Chondrocyte (in vitro differentiated cells): ENCODE measurements at places on chromosomes 2 and 18. TPM values are rescaled to one million over a fixed set of nuclear protein-coding genes. Genes with fewer than 3 reads are reported as not detected.

- no peak for DNase-seq
Observed at GRCh38 chr2:152883951-152884487, 165.6 kb downstream of the ARL6IP6 start.

GRCh38 chr18:47601581-47602272 is 328.7 kb downstream of the SMAD2 start:
- DNase-seq = no peak

DNA sequence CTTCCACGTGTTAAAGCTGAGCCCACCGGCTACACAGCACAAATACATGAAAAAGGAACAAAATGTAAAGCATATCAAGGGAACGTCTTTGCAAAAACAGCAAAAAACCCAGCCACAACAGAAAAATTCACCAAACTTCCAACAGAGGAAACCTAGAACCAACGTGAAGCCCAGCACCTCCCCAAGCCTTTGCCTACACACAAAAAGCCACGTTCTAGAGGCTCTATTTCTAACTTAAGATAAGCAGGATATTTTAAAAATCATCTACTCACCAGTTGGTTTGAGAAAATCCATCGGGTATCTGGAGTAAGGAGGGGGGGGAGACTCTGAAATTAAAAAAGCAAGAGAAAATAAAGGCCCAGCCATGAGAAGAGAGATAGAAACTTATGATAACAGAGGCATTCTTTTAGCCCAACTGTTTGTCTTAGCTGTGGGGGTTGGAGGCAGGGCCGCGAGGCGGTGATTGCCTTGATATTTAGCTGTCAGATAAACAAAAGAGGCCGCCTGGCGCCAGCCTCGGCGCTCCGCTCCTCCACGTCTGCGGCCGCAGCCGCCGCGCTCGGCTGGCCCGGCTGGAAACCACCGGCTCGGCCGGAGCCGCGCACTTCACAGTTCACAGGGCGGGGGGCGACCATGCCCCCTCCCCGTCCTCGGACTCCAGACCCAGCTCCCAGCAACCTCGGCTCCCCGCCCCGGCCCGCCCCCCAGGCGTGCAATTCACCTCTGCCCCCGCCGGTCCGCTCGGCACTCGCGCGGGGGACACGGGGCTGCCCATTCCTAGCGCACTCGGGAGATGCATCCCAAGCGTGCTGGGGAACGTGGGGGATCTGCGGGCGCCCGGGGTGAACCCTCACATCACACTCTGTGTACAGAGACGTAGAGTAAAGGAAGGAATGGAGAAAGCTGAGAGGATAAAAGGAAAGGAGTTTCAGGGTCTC is 2.4 kb downstream of the SMAD7 start:
- DNase-seq = no peak

DNA sequence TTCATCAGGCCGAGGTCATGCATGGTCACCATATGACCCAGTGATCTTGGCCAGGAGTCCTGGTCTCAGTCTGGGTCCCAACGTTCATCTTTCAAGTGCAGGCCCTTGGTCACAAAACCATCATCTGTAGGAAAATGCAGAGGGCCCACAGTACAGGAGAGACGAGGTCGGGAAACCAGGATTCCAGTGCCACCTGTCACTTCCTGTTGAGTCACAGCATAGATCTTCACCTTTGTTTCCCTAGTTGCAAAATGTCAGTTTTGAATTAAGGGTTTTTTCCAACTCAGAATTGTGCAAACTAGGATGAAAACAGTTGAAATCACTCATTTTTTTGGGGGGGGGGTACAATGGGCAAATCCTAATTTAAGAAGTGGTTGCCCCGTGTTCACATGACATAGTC is 162.2 kb downstream of the INSIG2 start:
- DNase-seq = no peak

The ITGA4 gene
- total RNA-seq = 21.3 to 23.0 TPM (median 21.5 TPM) in 3 replicates

DNA sequence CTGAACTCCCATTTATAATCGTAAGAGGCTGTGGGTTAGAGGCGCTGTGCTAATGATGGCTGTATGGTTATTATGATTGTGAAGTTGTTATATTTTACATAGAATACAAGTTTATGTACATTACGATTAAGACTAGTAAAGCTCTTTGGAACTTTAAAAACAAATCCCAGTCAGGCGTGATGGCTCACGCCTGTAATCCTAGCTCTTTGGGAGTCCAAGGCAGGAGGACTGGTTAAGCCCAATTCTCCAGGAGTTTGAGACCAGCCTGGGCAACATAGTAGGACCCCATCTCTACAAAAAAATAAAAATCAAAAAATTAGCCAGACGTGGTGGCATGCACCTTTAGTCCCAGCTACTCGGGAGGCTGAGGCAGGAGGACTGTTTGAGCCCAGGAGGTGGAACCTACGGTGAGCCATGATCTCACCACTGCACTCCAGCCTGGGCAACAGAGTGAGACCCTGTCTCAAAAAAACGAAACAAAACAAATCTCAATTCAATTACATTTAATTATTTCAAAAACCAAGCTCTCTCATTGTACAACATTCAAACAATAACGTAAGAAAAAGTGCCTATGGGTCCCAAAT is 23.9 kb upstream of the KCMF1 start:
- DNase-seq = no peak

The UGT1A5 gene
- not detected in 3 replicates for total RNA-seq

The EPG5 gene
- 23.3 to 28.9 TPM (median 24.5 TPM) in 3 replicates for total RNA-seq

- DNase-seq = no peak
Observed at GRCh38 chr2:145687442-145688134, 1167.7 kb upstream of the ZEB2 start.

GRCh38 chr2:228927028-228928010 is 343.8 kb downstream of the PID1 start:
- DNase-seq = no peak

DNA sequence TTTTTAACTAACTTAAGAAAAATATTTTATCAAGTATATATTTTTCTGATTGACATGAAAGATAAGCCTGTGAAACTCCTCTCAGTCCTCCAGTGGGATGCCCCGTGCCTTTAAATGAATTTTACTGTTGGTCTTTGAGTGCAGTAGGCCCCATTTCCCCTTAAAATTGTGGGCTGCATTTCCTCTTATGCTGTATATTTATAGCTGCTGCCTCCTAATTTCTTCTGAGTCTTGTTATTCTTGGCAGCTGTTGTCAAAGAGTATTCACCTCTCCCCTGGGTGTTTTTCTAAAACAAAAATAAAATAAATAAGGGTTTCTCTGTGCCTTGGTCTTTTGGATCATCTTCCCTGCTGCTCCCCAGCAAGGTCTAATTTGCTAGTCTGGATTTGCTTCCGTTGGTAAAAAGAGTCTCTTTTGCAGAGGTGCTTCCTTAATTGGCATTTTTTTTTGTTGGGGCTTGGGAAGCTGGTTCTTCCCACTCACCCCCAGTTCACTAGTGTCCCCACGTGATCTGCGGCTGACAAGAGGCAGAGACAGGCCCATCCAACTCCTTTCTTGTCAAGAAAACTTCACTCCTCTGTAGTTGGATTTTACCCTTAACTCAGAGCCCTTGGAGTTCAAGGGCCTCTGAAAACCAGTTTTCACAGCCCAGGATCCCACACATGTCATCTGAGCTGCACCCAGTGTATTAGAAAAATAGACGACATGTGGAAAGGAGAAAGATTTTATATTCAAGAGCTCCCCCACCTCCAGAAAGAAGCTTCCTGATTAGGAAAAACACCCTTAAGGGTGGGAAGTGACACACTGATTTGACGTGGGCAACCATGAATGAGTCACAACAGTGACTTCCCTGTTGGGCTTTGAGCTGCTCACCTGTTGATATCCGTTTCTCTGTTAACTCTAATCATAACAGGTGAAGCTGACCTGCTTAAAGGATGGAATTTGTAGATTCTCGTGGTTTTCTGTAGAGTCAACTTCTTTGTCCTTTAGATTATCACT is 431.5 kb downstream of the DCDC2C start:
- no peak for DNase-seq

DNA sequence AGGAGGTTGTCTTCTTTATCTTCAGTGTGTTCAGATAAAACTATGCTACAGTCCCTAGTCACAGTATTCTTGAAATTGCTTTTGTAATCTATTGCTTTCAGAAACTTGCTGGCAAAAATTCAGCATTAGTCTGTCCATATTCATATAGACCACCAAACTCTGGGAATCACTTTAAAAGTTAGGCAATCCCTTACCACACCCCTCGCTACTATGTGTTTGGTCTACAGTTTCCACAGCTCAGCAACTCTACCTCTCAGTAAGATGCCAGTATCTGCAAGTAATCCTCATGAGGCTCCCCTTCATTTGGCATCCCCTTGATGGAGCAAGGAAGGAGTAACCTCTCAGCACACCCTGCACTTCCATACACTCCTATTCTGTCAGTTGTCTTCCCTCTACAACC is 1706.6 kb upstream of the CELF4 start:
- no peak for DNase-seq

GRCh38 chr2:286774-287392 is 1.0 kb downstream of the ALKAL2 start:
- DNase-seq = no peak

DNA sequence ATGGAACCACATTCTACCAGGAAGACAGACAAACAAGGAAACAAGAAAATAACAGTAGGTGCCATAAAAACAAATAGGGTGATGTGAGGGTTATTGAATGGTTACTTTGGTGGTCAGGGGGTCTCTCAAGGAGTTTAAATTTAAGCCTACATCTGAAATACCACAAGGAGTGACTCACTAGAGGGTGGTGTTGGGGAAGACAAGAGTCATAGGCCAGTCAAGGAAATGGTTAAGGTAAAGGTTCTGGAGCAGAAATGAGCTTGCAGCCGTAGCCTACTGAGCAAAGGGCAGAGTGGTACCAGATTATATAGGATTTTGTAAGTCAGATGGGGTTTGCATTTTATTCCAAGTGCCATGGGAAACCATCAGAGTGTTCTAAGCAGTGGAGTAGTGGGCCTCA is 135.6 kb upstream of the DAPL1 start:
- no peak for DNase-seq

The NCL gene
- 298 to 471 TPM (median 302 TPM) in 3 replicates for total RNA-seq

The STPG4 gene
- total RNA-seq = 0.25 to 0.58 TPM (median 0.28 TPM) in 3 replicates

The LCT gene
- total RNA-seq = not detected in 3 replicates

GRCh38 chr2:48315896-48316194 is 214.1 kb upstream of the STON1 start:
- no peak for DNase-seq

GRCh38 chr2:85998071-85998991 is 107.4 kb downstream of the POLR1A start:
- peak; percentile 87 for DNase-seq

The PRKD3 gene
- 40.2 to 45.4 TPM (median 43.8 TPM) in 3 replicates for total RNA-seq

- DNase-seq = no peak
Observed at GRCh38 chr2:198374375-198375082, 570.1 kb downstream of the PLCL1 start.

The CAPN14 gene
- 0.10 to 0.39 TPM (median 0.15 TPM) in 3 replicates for total RNA-seq

The CLASP1 gene
- 56.0 to 71.3 TPM (median 57.9 TPM) in 3 replicates for total RNA-seq

DNA sequence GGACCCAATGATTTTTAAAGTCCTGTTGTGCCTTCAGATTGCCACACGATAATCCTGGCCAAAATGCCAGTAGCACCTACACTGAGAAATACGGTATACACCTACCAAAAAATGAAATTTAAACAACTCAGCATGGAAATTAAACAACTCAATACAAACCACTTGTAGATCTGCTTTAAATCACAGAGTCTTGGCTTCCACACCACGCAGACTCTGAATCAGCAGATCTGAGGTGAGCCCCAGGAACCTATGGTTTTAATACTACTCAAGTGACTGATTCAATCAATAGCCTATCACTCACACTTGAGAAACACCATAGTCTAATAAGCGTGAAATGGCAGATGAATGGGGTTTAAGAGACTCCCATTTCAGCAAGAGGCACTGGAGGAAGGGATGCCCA is 46.9 kb downstream of the MAP4K3 start:
- DNase-seq = no peak

GRCh38 chr18:25282282-25282681 is 69.7 kb downstream of the ZNF521 start:
- no peak for DNase-seq

GRCh38 chr2:104447831-104448434 is 406.0 kb upstream of the POU3F3 start:
- no peak for DNase-seq

The DYNAP gene
- not detected in 3 replicates for total RNA-seq

DNA sequence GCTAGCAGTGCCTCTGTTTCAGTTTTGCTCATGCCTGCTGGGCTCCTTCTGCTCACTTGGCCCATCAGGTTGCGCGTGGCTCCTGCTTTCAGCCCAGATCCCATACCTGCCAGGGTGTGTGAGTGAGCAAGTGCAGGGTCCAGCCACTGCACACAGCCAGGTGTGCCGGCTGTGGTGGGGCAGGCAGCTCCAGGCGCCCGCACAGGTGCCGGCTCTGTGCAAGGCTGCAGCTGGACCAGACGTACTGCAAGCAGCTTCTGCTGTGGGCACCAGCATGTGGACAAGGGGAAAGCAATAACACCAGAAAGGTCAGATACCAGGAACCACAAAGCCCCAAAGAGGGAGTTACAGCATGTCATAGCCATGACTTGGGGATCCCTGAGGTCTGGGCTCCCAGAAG is 5.6 kb upstream of the PCARE start:
- no peak for DNase-seq

The CYS1 gene
- total RNA-seq = 4.9 to 7.0 TPM (median 5.4 TPM) in 3 replicates

The BUB1 gene
- total RNA-seq = 7.1 to 7.8 TPM (median 7.6 TPM) in 3 replicates

The GALNT3 gene
- total RNA-seq = 4.1 to 4.4 TPM (median 4.2 TPM) in 3 replicates

GRCh38 chr2:232981356-232981755 is 31.7 kb downstream of the NGEF start:
- peak; percentile 13 for DNase-seq

GRCh38 chr18:331221-331821 is 63.5 kb upstream of the THOC1 start:
- no peak for DNase-seq

The SERPINB13 gene
- total RNA-seq = not detected in 3 replicates

DNA sequence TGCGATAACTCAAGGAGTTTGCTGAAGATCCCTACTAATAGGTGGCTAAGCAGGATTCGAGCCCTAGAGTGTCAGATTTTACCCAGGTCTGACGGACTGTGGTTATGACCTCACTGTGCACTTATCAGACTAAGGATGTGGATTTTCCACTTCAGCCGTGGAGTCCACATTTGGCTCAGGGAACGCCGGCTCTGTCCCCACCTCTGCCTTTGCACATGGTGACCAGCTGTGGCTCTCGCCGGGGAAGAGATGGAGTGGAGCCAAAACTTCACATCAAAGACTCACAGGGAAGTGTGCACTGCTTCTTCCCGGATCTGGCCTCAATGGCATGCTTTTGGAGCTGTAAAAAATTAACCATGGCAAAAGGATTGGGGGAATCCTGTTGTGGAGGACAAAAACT is 249.3 kb upstream of the APCDD1 start:
- DNase-seq = no peak

- no peak for DNase-seq
Observed at GRCh38 chr2:69779258-69780001, 37.5 kb downstream of the ANXA4 start.

GRCh38 chr2:113089916-113090315 is 22.1 kb downstream of the IL1F10 start:
- DNase-seq = no peak
